ENCODE measurements at places on chromosomes 12 and 14.

GRCh38 chr12:8779281-8779680, 43.1 kb upstream of the A2ML1 start:
- no peak for DNase-seq

- DNase-seq, result no peak
Measured at GRCh38 chr12:82996168-82996812, 309.6 kb downstream of the TMTC2 start.

- no peak for DNase-seq
Measured at GRCh38 chr12:132152953-132153352, 8.7 kb downstream of the NOC4L start.

- no peak for DNase-seq
Measured at GRCh38 chr14:100138082-100138787, 21.2 kb downstream of the DEGS2 start.

DNA sequence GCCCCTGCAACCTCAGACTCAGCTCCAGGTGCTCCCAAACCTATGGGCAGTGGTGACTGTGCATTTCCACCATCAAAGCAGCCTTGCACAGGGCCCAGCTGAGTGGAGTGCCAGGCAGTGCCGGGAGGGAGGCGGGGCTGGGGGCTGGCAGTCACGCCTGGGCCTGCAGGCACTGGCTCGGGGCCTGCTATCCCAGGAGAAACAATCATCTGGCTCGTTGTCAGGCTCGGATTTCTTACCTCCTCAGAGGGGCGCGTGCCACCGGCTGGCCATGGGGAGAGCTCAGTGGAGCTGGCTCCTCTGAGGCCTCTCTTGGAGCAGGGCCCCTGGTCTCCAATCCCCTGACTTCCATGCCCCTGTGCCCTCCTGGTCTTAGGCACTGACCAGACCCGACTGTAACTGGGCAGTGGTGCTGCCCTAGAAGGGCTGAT, 20.2 kb upstream of the PPP1R13B start:
- DNase-seq, result no peak

GRCh38 chr12:101650346-101651117, 46.9 kb upstream of the CHPT1 start:
- no peak for DNase-seq

GRCh38 chr14:76456200-76456599, 80.3 kb downstream of the ESRRB start:
- peak; percentile 8 for DNase-seq

DNA sequence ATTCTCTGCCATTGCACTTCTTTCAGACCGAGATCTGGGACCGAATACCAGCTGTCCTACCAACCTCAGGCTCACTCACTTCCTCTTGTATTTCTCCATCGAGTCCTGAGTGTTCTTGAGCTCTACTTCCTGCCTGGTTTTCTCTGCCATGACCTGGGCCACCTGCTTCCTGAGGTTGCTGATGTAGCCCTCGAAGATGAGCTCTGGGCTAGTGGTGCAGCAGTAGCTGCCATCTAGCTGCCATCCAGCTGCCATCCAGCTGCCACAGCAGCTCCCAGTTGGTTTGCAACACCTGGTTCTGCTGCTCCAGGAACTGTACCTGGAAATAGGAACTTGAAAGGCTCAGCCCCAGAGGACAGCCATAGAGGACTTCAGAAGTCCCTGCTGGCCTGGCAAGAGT, 15.0 kb upstream of the KRT73 start:
- DNase-seq, result no peak

DNA sequence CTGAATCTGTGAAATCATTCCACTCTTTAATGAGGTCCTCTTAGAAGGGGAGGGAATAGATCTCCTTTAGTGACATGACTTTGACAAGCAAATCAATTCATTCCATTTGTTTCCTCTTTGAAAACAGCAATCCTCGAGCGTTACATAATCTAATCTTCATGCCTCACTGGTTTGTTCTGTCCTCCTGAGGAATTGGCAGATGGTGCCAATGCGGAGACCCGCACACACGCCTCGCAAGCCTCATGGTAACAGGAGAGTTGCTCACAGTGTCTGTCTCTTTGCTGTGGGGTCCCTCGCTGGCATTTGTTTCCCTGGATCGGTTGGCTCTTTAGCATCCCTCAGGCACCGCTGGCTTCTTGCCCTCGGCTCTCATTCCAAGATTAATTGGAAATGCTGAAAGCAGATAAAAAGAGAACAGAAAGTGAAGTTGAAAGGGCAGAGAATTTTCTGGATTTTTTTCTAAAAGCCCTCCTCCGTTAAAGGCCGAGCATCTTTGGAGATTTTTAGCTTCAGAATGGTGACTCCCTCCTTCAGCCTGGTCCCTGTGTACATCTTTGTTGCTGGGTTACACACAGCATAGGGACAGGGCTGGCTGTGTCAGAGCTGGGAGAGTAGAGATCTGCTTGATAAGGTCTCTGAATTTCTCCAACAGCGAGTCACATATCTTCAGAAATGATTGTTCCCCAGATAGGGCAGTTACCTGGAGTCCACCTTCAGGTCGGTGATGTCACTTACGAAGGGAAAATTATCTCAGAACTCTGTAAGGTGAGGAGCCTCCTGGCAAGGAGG, 10.1 kb upstream of the CABP1 start:
- DNase-seq, result no peak

GRCh38 chr12:55516391-55516790, 24.2 kb downstream of the OR6C68 start:
- no peak for DNase-seq

- no peak for DNase-seq
Measured at GRCh38 chr14:71799841-71800240, 132.4 kb upstream of the RGS6 start.

GRCh38 chr12:56153678-56154065, 1.3 kb downstream of the MYL6B start:
- DNase-seq, result no peak

DNA sequence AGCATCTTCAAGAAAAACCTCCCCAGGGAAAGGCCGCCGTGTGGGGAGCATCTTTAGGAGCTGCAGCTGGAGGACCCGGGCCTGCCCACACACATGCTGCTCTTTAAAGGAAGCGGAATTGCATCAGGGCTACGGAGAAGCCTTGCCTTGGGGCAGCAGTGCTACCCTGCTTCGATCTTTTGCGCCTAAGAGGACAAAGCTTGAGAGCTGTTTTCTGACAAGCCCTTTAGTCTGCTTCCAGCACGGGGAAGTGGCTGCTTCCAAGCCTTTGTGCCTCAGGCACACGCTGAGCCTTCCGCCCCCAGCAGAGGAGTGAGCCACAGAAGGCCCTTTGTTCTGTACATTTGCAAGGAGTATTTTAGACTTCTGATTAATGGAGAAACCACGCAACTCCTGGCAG, 31.5 kb downstream of the COA8 start:
- DNase-seq, result peak; percentile 65

GRCh38 chr12:131060011-131060703, 106.5 kb downstream of the ADGRD1 start:
- no peak for DNase-seq

GRCh38 chr14:37197421-37198272, at the start of gene MIPOL1:
TSS of gene MIPOL1 (plus strand) at chr14:37197937. CDS start at chr14:37247889, 49,952 bp downstream.
- DNase-seq, result peak; percentile 90

- DNase-seq, result no peak
Measured at GRCh38 chr14:53613404-53614253, 343.0 kb downstream of the BMP4 start.

DNA sequence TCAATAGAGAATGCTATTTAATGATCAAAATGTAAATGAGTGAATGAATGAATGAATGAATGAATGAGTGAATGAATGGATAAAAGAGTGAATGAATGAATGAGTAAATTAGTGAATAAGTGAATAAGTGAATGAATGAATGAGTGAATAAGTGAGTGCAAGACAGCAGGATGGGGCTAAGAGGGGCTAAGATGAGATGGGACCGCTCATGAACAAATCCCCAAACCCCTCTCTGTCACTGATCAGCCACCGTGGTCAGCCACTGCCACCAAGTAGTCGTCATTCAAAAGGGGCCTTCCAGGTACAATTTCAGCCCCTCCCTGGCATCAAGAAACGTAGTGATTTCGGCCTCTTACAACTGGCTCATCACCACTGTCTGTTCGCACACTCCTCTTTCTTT, 79.2 kb downstream of the BCL11B start:
- DNase-seq, result no peak

DNA sequence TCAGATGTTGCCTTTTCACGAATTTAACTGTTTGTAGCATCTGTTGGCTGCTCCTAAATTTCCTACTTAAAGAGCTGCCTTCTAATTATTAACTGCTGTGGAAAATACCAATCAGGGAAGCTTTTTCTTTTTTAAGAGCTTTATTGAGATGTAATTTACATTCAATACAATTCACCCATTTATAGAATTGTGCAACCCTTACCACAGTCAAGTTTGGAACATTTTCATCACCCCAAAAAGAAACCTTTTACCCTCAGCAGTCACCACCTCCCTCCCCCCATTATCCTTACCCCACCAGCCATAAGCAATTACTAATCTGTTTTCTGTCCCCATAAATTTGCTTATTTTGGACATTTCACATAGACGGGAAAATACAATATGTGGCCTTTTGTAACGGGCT, 1.4 kb downstream of the PCNX4 start:
- peak; percentile 20 for DNase-seq

All from cardiac fibroblast (primary cell).